ENCODE measurements at places on chromosomes 1 and 21.

DNA sequence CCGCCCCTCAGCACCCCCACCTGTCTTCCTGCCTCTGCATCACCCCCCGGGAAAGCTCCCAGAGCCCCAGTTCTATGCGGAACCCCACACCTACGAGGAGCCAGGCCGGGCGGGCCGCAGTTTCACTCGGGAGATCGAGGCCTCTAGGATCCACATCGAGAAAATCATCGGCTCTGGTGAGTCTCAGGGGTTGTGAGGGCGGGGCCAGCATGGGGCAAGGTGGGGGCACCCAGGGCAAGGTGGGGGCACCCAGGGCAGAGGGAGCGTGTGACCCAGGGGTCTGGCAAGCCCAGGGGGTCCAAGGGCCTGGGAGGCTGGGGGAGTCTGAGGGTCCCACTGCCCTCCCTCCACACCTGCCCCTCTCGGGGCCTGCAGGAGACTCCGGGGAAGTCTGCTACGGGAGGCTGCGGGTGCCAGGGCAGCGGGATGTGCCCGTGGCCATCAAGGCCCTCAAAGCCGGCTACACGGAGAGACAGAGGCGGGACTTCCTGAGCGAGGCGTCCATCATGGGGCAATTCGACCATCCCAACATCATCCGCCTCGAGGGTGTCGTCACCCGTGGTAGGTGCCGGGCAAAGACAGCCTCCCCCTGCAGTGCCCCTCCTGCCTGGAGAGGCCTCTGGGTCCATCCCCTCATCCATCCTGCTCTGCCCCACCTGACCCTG, 34.1 kb downstream of the EPHA8 start:
- DNase-seq, result no peak

- no peak for DNase-seq
Observed at GRCh38 chr1:243595527-243596210, 254.4 kb downstream of the AKT3 start.

- no peak for DNase-seq
Observed at GRCh38 chr21:14353231-14353630, 29.7 kb downstream of the HSPA13 start.

DNA sequence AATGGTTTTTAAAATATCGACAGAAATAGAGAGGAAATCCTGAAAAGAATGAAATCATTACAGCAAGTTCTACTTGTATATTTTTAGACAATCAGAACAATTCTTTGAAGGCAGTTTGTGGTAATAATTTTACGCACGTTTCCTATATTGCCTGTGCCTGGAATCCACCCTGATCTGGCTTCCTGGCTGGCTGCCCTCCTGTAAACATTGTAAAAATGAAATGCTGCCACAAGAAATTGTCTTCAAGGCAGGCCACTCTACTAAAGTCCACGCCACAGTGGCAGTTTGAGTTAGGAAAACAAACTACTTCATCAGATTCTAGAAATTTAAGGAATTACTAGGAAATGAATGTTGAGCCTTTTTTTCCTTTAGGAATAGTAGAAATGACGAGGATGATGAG, 454.5 kb upstream of the NR5A2 start:
- no peak for DNase-seq

DNA sequence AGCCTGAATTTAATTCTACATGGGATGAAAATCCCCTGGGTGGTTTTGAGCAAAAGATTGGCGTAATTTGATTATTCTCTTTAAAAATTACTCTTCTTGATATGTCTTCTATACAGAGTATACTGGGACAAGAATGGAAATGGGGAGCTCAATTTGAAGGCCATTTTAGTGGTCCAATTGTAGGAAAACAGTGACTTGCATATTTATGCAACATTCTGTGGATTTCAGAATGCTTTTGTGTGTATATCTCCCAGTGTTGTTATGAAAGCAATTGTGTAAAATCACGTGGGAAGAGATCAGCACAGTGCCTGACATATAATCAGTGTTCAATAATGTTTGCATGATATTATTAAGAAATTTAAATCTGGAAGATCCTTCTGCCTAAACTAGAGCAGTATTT, 575.9 kb upstream of the PBX1 start:
- no peak for DNase-seq

DNA sequence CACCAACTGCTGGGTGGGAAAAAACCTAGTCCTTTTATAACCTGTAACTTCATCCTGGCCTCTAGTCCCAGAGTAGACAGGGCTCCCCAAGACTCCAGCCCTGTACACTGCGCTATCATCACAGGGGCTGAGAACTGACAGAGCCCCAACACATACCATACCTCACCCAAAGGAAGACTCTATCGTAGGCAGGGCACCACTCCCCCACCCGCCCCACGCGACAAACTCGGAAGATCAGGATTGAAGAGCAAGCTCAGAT, 15.8 kb downstream of the INPP5B start:
- no peak for DNase-seq

- DNase-seq, result no peak
Observed at GRCh38 chr1:41888756-41889155, 30.0 kb downstream of the HIVEP3 start.

DNA sequence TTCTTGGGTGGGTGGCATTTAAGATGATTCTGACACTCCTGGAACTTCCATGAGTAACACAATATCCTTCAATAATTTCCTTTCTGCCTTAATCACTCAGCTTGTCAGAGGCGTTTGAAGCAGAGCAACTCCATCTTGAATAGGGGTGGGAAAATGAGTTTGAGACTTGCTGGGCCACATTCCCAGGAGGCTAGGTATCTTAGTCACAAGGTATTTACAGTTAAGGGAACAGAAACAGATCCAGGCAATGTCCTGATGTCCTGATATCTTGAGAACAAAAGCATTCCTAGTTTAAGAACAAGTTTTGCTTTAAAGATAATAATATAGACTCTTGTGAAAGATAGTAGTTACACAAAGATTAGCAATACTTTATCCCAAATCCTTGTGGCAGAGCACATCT, 76.6 kb upstream of the KIAA0040 start:
- DNase-seq, result no peak

DNA sequence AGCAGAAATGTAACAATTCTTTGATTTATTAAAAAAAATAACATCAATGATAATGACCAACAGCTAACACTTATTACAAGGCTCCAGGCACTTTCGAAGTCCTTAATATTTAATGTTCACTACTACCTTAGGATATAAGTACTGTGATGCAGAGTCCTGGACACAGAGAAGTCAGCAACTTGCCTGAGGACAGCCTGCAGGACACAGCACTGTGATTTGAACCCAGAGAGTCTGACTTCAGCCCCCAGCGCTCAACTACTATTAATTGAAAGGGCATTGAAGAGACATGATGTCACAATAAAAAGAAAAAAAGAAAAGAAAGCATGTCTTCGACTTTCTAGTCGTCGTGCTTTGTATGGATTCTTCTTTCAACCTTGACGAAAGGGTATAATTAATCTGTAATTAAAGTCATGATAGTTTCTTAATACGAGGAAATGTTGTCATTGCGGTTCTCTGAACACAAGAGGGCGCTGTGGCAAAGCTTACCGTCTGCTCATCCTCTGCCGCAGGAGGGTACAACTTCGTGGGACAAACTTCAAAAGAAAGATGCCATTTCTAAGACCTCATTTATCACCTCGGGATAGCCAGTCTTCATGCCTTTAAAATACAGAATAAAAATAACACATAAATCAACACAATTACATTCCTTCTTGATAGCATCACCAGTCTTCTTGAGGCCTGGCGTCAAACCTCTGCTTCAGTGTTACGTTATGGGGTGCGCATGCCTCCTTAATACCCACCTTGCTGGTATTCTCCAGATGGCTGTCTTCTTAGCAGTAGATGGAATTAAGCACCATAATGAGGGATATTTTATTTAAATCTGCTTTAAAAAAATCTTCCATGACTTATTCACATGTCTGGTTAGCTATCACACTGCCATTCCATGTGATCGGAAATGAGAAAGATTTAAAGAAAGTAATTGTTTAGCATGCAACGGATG, 240.1 kb downstream of the DISC1 start:
- DNase-seq, result peak; percentile 4

GRCh38 chr1:61593331-61593730, 131.6 kb downstream of the TM2D1 start:
- DNase-seq, result no peak

DNA sequence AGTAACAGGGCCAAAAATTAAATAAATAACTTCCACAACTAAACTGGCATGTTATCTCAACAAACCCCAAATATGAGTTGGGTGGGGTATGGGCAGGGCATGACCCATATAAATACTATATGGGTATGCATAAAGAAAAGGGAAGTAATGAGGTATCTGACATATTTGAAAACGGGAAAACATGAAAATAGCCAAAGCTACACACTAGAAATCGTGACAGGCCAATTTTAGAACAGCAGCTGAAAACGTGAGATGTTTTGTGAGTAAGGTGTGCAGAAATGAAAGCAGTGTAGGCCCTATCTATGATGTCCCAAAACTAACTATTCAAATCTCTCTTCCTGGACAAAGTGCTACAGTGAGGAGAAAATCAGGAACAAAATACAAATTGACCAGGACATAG, 537.9 kb upstream of the NR5A2 start:
- DNase-seq, result no peak

DNA sequence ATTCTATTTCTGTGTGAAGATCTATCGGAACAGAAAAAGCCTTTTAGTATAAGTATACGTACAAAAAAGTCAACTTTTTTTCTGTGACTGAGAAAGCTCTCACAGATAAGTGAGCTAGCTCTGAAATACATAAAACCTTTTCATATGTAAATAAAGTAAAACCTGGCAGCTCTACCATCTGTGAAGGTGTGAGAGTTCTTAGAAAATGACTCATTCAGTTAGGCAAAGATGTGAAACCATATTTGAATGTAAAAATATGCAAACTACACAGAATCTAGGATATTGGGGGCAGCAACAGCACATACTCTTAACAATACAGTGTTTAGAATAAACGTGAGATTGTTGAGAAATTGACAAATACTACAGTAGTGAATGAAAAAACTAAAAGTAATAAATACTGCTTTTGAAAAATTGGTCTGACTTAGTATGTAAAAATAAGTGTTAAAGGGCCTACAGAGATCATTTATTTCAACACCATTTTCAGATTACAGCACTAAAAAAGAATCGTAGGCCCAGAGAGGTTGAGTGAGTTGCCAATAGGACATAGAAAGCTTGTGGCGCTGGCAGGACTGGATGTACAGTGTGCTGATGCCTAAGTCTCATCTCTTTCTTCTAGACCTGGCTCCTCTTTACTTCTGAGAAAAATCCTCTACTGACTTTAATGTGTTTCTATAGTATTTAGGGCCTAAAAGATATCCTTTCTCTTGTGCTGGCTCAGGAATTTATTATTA, 19.8 kb downstream of the ATP6V1G3 start:
- no peak for DNase-seq

DNA sequence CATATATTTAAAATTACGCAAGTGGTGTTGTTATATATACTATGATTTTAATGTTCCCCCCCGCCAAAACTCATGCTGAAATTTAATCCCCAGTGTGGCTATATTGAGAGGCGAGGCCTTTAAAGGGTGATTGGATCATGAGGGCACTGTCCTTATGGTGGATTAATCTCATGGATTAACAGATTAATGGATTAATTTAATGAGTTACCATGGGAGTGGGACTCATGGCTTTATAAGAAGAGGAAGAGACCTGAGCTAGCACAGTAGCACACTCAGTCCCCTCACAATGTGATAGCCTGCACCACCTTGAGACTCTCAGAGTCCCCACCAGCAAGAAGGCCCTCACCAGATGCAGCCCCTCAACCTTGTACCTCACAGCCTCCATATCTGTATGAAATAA, 34.8 kb downstream of the C1orf198 start:
- DNase-seq, result no peak

DNA sequence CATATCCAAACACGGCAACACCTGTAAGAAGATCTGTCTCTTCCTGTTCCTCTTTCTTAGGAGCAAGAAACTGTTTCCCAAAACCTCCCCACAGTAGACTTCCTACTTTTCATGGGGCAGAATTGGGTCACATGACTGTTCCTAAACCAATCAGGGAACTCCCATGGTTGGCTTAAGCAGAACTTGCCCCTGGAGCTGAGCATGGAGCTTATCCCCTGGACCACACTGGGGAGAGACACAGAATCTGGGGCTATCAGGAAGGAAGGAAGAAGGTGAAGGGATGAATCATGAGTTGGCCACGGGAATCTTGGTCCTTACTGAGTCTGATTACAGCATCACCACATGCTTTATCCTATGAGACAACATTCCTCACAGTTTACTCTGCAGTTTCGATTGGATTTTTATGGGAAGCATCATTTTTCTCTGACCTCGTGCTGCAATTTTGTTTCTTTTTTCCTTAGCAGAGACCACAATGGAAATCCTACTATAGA, 81.8 kb downstream of the CDC7 start:
- no peak for DNase-seq

DNA sequence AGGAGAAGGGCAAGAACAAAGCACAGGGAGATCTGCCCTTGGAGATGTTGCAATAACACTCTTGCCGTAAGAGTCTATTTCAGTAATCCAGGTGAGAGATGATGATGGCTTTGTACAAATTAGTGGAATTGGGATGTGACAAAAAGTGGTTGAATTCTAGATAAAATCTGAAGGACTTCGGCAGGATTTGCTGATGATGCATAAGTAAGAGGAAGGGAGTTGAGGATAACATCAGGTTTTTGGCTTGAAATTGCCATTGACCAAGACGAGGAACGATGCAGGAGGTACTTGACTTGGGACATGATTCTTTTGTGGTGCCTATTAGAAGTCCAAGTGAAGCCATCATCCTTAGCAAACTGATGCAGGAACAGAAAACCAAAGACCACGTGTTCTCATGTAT, 238.1 kb downstream of the GRIK1 start:
- no peak for DNase-seq

- no peak for DNase-seq
Observed at GRCh38 chr1:153525088-153525728, 10.6 kb downstream of the S100A6 start.

DNA sequence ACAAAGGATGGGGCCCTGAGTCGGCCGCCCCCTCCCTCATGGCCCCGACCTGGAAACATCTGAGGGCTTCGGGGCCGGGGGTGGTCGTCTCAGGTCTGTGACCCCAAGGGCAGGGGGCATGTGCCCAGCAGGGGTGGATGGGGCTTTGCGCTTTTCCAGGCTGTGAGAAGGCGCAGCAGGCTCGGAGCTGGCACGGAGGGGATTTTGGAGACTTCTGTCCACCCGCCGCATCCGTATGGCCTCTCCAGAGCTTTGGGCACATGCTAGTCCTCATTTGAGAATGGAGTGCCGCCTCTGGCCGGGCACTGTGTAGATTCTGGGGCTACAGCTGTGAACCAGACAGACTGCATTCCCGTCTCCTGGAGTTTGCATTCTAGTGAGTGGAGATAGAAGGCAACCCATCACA, 66.1 kb upstream of the WNT4 start:
- no peak for DNase-seq

DNA sequence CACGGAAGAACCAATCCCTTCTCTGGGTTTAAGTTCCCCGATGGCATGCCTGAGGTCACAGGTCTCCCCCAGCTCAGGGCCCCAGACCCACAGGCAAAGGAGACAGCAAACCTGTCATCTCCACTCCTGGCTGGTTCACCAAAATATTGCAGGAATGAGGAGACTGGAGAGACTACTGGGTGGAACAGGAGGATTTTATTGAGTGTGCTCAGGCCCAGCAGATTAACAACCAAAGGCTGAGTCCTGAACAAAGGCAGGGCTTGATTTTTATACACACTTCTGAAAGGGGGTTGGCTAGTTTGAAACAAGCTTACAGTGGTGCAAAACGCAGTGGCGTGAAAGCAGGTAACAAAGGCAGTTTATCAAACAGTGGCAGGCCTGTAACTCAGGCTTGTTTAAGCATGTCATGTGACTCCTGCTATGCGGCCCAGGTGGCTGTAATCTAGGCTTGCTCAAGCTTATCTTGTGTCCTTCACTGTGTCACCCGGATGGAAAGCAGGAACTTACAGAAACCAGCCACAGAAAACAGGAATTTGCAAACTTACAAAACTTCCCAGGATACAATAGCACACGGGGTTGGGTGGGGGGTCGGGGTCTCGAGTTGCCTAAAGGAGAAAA, 27.4 kb upstream of the KCNJ15 start:
- no peak for DNase-seq
